Placental pericyte (primary cell): ENCODE measurements at places on chromosomes 5 and 9. TPM values are rescaled to one million over a fixed set of nuclear protein-coding genes. Genes with fewer than 3 reads are reported as not detected.

STXBP1 gene
- 27.8 and 44.4 TPM in 2 replicates for total RNA-seq

GABRA1 gene
- not detected in 2 replicates for total RNA-seq

CTNND2 gene
- not detected in 2 replicates for total RNA-seq

RORB gene
- total RNA-seq: under 0.01 and 0.72 TPM in 2 replicates

PRR16 gene
- 10.5 and 13.2 TPM in 2 replicates for total RNA-seq

PCDHB16 gene
- total RNA-seq: under 0.01 and 0.14 TPM in 2 replicates

CNTFR gene
- total RNA-seq: not detected in 2 replicates

SPACA9 gene
- total RNA-seq: 2.0 and 2.6 TPM in 2 replicates

PCDHGC5 gene
- 3.9 and 6.6 TPM in 2 replicates for total RNA-seq

TRAF1 gene
- 1.1 and 1.7 TPM in 2 replicates for total RNA-seq

PDE8B gene
- total RNA-seq: under 0.01 and 0.14 TPM in 2 replicates

PLAC8L1 gene
- not detected in 2 replicates for total RNA-seq

GFI1B gene
- not detected in 2 replicates for total RNA-seq

ARL10 gene
- 9.4 and 11.6 TPM in 2 replicates for total RNA-seq

TRIM52 gene
- 4.2 and 6.2 TPM in 2 replicates for total RNA-seq

CCT5 gene
- total RNA-seq: 332 and 524 TPM in 2 replicates

CCNO gene
- 0.14 TPM in 1 of 2 replicates, not detected in the other for total RNA-seq

QRFP gene
- not detected in 2 replicates for total RNA-seq

RLN2 gene
- not detected in 2 replicates for total RNA-seq

GMCL2 gene
- total RNA-seq: not detected in 2 replicates

ANKRD34B gene
- not detected in 2 replicates for total RNA-seq

ANKRD33B gene
- total RNA-seq: 1.4 and 3.1 TPM in 2 replicates

PCDHGA11 gene
- 12.7 and 19.2 TPM in 2 replicates for total RNA-seq

ROPN1L gene
- 0.29 and 0.44 TPM in 2 replicates for total RNA-seq

PSMD5 gene
- 21.0 and 50.3 TPM in 2 replicates for total RNA-seq

MYMK gene
- not detected in 2 replicates for total RNA-seq

TLR4 gene
- total RNA-seq: 2.0 and 6.3 TPM in 2 replicates

STKLD1 gene
- under 0.01 and 0.14 TPM in 2 replicates for total RNA-seq

CATSPER3 gene
- total RNA-seq: 0.43 TPM in 1 of 2 replicates, not detected in the other

ISCA1 gene
- total RNA-seq: 16.2 and 25.1 TPM in 2 replicates

BARHL1 gene
- not detected in 2 replicates for total RNA-seq

PKN3 gene
- 3.1 and 3.7 TPM in 2 replicates for total RNA-seq

RASGEF1C gene
- total RNA-seq: not detected in 2 replicates

PRSS3 gene
- 1.3 and 8.0 TPM in 2 replicates for total RNA-seq

ANXA1 gene
- 481 and 589 TPM in 2 replicates for total RNA-seq

DPYSL3 gene
- total RNA-seq: 147 and 201 TPM in 2 replicates

PCDHB11 gene
- under 0.01 and 0.29 TPM in 2 replicates for total RNA-seq

HACD4 gene
- 1.8 and 5.6 TPM in 2 replicates for total RNA-seq

IFNA2 gene
- not detected in 2 replicates for total RNA-seq

LTC4S gene
- 0.88 TPM in 1 of 2 replicates, not detected in the other for total RNA-seq

TEX48 gene
- total RNA-seq: not detected in 2 replicates

C5orf46 gene
- 0.29 TPM in 1 of 2 replicates, not detected in the other for total RNA-seq

ZNF782 gene
- total RNA-seq: 2.8 and 3.0 TPM in 2 replicates

NOXA1 gene
- 0.14 and 0.66 TPM in 2 replicates for total RNA-seq

DAP gene
- 77.9 and 81.6 TPM in 2 replicates for total RNA-seq
